ENCODE measurements at places on chromosomes 5 and 9.

DNA sequence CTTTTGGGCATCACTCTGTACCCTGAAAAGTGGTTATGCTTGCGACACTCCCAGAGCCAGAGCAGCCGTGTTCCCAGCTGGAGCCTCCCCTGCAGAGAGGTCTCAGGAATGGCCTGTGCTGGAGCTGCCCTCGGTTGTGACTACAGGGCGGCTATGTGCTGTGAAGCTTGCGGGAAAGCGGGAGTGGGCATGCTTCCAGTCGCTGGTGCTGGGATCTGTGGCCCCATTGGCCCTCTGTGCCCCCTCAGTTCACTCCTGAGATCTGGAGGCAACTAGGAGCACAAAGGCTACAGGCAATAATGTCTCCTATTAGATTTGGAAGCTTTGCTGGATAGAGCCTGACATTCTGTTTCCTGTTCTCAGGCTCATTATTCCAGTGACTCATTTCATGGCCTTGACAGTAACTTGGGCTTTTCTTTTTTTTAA, 56.9 kb downstream of the GPR107 start:
- DNase-seq = no peak

DNA sequence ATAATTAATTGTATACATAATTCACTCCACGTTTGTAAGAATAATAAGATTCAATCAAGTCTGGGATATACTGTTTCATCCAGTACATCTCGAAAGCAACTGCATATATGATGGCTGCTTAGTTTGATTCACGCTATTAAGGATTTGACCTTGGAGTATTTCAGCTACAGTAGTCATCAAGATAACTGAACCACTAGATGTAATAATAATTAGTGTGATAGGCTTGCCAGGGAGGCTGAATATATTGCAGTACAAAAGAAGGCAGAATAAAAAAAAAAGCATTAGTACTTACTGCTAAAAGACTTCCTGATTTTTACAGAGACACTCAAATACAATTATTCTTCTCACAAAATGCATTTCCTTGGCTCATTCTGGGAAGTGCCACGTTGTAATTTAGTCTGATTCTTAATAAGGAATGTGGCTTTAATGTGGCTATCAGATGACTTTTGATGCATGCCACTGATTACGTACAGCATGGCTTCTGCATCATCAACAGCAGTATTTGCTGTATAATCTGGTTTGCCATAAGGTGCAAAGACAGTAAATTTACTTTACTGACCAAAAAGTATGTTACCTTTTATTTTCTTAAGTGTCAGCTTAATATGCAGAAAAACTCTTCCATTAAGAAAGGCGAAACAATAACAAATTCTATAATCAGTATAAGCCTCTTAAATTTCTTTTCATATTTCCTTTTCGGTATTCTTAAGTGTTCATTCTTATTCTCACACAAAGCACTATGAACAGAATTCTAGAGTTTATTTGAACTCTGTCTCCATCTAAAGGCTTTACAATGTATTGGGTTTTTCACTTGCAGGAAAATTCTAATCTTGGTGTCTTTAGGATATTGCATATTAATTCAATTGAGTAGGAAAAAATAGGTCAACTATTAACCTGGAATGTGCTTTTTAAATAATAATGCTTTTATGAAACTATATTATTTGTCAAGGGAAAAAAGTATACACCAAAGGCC, 166.4 kb downstream of the SLF1 start:
- no peak for DNase-seq

DNA sequence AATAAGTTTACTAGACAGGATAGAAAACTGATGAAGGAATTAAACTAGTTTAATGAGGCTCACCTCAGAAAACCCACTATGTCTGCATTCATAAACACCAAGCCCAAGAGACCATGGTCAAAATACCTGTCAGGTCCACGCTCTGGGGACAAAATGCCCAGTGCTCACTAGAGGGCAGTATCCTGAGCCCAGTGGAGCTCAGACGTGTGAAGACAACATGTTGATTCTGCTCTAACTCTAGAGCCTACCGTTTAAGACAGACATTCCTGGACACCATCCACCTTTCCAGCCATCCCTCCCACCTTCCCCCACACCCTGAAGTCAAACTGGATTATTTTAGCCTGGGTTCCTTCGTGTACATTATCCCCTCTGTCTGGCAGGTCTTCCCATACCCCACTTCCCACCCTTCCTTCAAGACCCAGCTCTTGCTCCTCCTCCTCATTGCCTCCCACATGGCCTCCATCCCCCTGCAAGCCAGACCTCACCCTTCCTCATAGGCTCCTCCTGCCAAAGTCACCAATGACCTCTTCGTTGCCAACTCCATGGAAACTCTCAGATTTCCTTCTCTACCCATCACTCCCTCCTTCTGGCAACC, 142.3 kb upstream of the FSTL4 start:
- DNase-seq = no peak

GRCh38 chr9:136012651-136013050, 51.5 kb upstream of the UBAC1 start:
- no peak for DNase-seq

- no peak for DNase-seq
Measured at GRCh38 chr5:126400621-126401251, 22.5 kb upstream of the GRAMD2B start.

GRCh38 chr5:13081116-13081515, 863.4 kb downstream of the DNAH5 start:
- no peak for DNase-seq

DNA sequence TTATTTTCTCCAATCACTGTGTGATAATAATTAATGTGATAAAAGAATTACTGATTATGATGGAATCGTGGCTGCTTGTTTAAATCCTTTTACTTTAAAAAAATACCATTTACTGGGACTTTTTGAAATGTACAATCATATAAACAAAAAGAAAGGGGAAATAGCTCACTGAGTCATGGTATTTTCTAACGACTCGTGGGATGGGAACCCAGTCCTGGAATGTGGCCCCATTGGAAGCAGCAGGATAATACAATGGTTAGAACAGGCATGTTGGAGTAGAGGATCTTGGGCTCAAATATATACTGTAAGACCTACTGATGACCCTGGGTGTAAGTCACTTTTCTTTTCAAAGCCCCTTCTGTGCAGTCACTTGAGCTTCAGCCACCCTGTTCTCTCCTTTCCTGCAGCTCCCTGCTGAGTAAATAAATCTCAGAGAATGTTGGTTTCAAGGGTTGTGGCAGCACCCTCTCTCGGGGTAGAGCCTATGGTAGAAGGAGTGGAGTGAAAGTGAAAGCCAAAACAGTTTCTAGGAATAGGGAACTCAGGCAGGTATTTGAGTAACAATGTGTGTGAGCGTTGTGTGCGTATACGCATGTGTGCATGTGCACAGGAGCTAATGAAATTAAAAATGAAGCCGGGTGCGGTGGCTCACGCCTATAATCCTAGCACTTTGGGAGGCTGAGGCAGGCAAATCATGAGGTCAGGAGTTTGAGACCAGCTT, 40.8 kb upstream of the LARP1 start:
- DNase-seq = no peak

DNA sequence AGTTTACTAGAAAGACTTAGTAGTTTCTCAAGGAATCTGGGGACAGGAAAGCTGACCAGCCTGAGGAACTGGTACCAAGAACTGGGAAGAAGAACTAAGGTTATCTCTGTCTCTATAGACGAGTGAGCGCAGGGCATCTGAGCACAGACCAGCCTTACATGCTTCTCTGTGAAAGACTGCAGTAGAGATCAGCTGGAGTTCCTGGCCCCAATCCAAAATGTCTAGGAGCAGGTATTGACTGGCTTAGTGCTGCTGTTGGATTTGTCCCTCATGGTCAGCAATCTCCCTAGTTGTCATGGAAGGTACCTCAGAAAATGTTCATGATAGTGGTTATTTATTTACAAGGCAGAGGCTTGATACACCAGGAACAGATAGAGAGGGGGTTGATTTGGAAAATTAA, 13.3 kb downstream of the NUP214 start:
- DNase-seq = no peak

GRCh38 chr5:177396078-177396477, 4.4 kb downstream of the PFN3 start:
- no peak for DNase-seq

GRCh38 chr9:98191181-98191608, 1.2 kb downstream of the CORO2A start:
- DNase-seq = no peak

DNA sequence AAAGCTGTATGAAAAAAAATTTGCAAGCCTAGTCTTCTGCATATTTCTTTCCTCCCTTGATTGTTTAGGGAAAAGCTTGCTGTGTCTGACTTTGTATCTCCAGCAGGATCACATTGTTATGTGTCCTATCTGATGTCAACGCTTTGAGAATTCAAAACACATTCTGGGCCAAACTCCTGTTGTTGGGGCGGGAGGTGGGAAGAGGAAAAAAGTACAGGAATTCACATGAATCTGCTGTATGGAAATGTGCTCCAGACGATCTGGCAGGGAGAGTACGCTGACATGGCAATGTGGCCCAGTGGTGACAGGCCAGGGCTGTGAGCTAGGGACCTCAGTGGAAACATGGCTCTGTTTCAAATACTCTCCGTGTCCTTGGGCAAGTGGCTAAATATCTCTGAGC, 87.4 kb upstream of the GNA14 start:
- DNase-seq = no peak

GRCh38 chr9:128382261-128382660, 11.1 kb downstream of the URM1 start:
- no peak for DNase-seq

DNA sequence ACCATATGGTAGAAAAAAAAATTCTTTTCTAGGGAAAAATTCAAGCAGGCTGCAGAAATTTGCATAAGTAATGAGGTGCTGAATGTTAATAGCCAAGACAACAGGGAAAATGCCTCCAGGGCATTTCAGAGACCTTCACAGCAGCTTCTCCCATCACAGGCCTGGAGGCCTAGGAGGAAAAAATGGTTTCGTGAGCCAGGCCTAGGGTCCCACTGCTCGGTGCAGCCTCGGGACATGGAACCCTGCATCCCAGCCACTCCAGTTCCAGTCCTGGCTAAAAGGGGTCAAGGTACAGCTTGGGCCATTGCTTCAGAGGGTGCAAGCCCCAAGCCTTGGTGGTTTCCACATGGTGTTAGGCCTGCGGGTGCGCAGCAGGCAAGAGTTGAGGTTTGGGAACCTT, 436.0 kb upstream of the SMC2 start:
- no peak for DNase-seq

DNA sequence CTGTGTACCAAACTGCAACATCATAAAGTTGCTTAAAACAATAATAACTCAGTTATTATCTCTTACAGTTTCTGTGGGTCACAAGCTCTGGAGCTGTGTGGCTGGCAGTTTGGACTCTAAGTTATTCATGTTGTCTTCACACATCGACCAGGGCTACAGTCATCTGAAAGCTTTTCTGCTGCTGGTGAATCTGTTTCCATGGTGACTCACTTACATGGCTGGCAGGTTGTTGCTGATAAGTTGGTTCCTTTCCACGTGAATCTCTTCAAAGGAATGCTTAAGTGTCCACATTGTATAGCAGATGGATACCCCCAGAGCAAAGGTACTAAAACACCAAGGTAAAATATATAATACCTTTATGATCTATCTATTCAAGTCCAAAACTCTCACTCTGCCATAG, 44.8 kb upstream of the CYLC2 start:
- no peak for DNase-seq

DNA sequence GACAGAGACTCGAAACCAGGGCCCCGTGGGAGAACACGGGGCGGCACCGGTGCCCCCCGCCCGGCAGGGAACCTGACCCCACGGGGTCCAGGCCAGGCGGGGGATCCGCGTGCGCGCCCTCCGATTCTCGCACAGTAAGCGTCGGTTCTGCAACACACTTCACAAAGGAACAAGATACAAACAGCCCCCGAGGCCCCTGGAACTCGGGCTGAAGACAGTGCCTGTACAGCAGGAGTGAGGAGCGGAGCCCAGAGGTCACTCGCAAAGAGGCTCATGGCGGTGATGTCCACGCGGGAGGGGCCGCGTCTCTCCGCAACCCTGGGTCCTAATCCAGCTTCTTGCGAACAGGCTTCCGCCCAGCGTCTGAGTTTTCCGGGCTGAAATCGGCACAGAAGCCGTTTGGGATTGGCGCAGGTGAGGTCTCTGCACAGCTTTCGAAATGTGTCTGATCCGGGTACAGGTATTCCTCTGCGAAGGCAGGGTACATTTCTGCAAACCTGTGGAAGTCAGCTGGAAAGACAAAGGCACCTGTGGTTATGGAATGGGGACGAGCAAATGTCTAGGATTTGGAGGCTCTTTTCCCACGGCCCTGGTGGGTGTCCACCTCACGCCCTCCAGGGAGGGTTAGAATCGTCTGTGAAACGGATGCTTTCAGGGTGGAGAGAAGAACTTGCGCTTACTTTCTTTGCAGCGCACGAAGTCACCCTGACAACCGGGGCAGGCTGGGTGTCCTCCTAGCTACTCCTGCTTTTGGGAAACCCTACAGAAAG, 18.3 kb upstream of the SLC6A3 start:
- DNase-seq = no peak

DNA sequence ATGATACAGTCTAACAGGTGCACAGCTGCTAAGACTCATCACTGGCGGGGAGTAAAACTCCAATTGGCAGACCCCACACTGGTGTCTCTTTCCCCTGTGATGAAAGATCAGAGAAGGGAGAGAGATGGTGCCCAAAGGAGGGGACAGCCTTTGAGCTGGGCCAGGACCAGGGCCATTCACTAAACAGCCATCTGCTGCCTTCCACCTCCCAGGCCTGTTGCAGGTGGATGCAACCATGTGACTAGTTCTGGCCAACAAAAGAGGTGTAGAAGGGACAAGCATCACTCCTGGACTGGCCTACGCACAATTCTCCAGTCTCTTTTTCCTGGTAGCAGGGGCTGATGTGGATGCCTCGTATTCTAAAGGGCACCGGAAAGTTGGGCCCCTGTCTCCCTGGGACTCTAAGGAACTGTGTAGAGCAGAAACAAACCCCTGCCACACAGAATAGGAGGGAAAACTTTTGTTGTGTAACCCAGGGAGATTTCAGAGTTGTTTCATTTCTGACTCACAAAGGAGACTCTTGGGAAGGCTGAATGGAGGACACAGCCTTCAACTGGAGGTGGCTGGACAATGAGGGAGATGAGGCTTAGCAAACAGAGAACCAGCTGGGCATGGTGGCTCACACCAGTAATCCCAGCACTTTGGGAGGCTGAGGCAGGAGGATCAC, 26.9 kb downstream of the TNIP1 start:
- DNase-seq = no peak

GRCh38 chr9:2624051-2624682, 2.6 kb downstream of the VLDLR start:
- no peak for DNase-seq

DNA sequence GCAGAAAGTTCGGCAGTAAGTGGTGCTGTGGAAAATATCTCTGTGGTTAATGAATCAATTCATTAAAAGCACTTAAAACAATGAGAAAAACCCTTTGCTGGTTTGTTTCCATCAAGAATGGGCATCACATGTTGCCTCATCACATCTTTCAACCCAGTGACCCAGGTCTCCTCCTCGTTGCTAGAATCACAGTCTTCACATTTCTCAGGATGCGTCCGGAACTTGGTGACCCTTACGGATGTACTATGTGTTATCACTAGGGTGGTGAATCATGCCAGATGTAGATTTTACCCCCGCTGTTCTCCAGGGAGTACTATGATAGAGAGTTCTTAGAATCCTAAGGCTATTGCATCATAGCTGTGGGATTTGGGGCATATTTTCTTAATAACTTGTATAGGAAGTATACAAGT, 217.9 kb upstream of the KLF4 start:
- DNase-seq = no peak

- no peak for DNase-seq
Measured at GRCh38 chr5:15215056-15215455, 284.9 kb upstream of the FBXL7 start.

- DNase-seq = no peak
Measured at GRCh38 chr5:60765019-60765709, 65.2 kb upstream of the DEPDC1B start.

Measured in cortex of kidney (tissue), 1 donor.